Thymus (tissue), 14 donors: ENCODE measurements at places on chromosomes 6 and 20. TPM values are rescaled to one million over a fixed set of nuclear protein-coding genes. Genes with fewer than 3 reads are reported as not detected.

Gene SUMO4
- 0.25 TPM for polyA plus RNA-seq

Gene TRIM31
- 1.4 TPM for polyA plus RNA-seq

Gene PI3
- polyA plus RNA-seq = 567 TPM

DNA sequence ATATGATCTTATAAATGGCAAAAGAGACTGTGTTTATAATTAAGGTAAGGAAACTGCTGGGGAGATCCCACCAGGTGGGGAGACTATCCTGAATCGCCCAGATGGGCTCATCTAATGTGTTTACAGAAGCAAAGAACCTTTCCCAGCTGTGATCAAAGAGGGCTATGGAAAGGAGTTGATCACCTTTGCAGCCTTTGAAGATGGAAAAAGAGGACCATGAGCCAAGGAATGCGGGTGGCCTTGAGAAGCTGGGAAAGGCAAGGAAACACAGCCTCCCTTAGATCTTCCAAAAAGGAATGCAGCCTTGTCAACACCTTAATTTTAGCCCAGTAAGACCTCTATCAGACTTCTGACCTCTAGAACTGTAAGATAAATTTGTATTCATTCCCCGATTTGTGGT is 66.5 kb upstream of the ADGRG6 start:
- no peak overlapping the region for H3K4me3 ChIP-seq
- no peaks in the 10 kb centered on the region for H3K36me3 ChIP-seq
- H3K27ac ChIP-seq = no peak overlapping the region

DNA sequence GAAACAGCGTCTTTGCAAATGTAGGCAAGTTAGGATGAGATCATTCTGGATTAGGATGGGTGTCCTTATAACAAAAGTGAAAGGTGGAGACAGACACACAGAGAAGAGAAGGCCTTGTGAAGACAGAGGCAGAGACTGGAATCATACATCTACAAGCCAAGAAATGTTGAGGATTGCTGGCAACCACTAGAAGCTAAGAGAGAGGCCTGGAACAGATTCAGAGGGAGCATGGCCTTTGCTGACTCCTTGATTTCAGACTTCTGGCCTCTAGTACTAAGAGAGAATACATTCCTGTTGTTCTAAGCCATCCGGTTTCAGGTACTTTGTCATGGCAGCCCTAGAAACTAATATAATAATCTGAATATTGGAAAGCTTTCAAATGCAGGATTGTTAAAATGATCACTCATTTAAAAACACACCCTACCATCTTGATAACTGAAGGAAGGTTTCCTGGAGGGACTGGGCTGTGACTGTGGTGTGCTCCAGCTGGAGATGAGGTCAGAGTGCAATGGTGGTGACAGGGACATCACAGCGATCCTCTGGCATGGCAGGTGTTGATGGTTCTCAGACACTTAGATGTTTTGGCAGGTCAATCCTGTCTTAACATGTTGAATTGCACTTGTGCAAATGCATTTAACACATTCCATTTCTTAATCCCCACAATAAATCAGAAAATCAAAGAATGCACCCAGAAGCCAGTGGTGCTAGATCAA is 25.1 kb downstream of the CD83 start:
- H3K27ac ChIP-seq = no peak overlapping the region
- H3K27me3 ChIP-seq = no peaks in the 10 kb centered on the region
- peaks cover 4% of the 10 kb centered on the region for H3K4me1 ChIP-seq
- H3K4me3 ChIP-seq = no peak overlapping the region
- H3K36me3 ChIP-seq = no peaks in the 10 kb centered on the region

DNA sequence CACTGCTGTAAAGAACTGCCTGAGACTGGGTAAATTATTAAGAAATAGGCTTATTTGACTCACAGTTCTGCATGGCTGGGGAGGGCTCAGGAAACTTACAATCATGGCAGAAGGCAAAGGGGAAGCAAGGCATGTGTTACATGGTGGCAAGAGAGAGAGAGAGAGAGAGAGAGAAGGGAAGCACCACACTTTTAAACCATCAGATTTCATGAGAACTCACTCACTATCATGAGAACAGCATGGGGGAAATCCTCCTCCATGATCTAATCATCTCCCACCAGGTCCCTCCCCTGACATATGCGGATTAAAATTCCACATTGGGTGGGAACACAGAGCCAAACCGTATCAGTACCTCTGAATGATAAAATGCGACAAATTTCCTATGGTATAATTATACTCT is 203.9 kb upstream of the MARCKS start:
- no peaks in the 10 kb centered on the region for H3K36me3 ChIP-seq
- no peak for DNase-seq
- H3K4me3 ChIP-seq = no peak overlapping the region
- H3K27ac ChIP-seq = no peak overlapping the region
- no peaks in the 10 kb centered on the region for H3K27me3 ChIP-seq

DNA sequence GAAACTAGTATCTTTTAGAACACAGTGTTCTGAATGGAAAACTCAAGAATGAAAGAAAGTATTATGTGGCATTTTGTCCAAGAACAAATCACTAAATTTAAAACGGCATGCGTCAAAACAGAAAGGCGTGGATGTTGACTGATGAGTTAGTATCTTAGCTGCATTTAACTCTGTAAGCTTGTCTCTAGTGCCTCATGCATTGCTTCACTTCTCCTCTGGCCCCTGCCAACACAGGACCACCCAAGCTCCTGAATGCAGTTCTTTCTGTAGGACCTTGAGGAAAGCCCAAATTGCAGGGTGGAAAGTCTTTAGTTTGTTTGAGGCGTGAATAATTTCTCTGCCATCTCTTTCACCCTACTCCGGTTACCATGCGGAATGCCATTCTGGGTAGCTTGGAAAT is 632.2 kb downstream of the COL12A1 start:
- H3K27ac ChIP-seq = no peak overlapping the region
- DNase-seq = no peak
- no peaks in the 10 kb centered on the region for H3K4me1 ChIP-seq
- no peaks in the 10 kb centered on the region for H3K27me3 ChIP-seq

GRCh38 chr20:19867074-19867473 is 109.0 kb downstream of the RIN2 start:
- no peaks in the 10 kb centered on the region for H3K27me3 ChIP-seq
- H3K36me3 ChIP-seq = no peaks in the 10 kb centered on the region
- DNase-seq = no peak
- no peak overlapping the region for H3K27ac ChIP-seq
- H3K4me3 ChIP-seq = no peak overlapping the region
- no peaks in the 10 kb centered on the region for H3K4me1 ChIP-seq

GRCh38 chr6:37713529-37714119 is 15.9 kb upstream of the MDGA1 start:
- no peaks in the 10 kb centered on the region for H3K27me3 ChIP-seq
- no peak for DNase-seq
- no peaks in the 10 kb centered on the region for H3K36me3 ChIP-seq
- H3K27ac ChIP-seq = no peak overlapping the region

DNA sequence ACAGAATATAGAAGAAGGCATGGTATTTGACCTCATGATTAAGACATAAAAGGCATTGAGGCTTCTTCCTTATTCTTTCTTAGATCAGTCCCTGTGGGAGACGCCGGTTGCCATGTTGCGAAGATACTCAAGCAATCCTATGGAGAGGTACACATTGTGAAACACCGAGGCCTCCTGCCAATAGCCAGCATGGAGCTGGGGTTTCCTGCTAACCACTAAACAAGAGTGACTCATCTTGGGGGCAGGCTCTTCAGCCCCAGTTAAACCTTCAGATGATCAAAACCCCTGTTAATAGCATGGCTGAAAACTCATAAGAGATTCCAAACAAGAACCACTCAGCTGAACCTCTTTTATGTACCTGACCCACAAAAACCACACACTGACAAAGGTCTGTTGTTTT is 478.8 kb downstream of the CD83 start:
- H3K27ac ChIP-seq = no peak overlapping the region
- no peaks in the 10 kb centered on the region for H3K27me3 ChIP-seq
- no peaks in the 10 kb centered on the region for H3K4me1 ChIP-seq

DNA sequence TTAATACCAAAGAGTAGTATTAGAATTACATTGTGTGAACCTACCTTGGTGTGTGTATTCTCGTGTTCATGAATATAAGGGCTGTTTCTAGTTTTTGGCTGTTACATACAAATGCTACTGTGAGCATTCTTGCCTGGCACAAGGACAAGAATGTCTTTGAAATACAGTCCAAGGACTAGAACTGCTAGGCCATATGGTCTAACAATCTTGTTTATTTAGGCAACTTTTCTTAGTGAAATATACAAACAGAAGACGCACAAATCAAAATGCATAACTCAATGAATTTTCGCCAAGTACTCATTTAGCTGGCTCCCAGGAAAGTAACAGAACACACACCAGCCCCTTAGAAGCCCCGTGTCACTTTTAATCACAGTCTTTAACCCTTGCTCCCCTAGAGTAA is 28.5 kb downstream of the KDM1B start:
- peaks cover 4% of the 10 kb centered on the region for H3K36me3 ChIP-seq
- H3K27ac ChIP-seq = no peak overlapping the region
- H3K4me3 ChIP-seq = no peak overlapping the region
- H3K4me1 ChIP-seq = no peaks in the 10 kb centered on the region
- DNase-seq = no peak
- H3K27me3 ChIP-seq = no peaks in the 10 kb centered on the region
